ENCODE measurements at places on chromosomes 5 and 9.

GRCh38 chr5:170508036-170508435 lies 4.2 kb downstream of the KCNIP1 start:
- DNase-seq, result no peak

DNA sequence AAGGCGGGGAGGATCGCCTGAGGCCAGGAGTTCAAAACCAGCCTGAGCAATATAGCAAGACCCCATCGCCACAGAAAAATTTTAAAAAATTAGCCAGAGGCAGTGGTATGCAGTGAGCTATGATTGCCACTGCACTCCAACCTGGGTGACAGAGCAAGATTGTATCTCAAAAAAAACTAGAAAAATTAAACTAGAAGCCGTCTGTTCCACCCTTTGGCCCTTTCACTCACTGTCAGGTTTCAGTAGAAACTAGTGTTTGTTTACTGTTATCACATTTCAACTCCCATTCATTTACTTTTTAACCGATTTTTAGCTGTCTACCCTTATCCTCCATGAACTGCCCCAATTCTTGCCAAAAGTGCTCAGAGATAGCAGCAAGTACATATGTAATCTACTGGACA lies 8.3 kb downstream of the UGCG start:
- no peak for DNase-seq

- DNase-seq, result no peak
These were observed 147.5 kb downstream of the LURAP1L start for GRCh38 chr9:12922224-12922866.

- no peak for DNase-seq
These were observed 9.7 kb upstream of the MYOZ3 start for GRCh38 chr5:150651382-150651781.

DNA sequence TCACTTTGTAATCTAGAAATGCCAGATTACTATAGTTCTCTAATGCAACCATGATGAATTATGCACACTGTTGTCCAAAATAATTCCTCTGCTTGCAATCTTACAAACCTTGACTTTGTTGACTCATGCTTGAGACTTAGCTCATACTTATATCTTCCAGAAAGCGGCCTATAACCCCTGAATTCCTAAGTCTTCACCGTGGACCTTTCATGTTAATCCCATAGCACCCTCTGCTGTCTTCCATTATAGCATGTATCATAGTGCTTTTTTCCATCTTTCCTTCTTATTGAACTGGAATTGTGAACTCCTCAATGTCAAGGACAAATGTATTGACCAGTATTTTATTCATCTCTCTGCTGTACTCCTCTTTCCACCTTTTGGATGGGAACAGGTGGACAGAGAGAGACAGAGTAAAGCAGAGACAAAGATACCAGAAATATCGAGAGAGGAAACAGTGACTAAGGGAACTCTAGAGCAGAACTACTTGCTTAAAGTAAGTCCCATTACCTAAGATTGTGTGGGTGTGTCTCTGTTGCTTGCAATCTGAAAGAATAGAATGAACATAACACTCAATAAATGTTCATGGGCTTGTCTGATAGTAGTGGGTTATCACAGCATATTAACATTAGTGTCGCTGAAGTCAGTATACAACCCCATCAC lies 110.0 kb downstream of the LURAP1L start:
- no peak for DNase-seq

- no peak for DNase-seq
These were observed 34.8 kb downstream of the NADK2 start for GRCh38 chr5:36206913-36207312.

GRCh38 chr5:135051399-135051798 lies 17.4 kb upstream of the PITX1 start:
- DNase-seq, result no peak

- DNase-seq, result no peak
These were observed 320 bp downstream of the PCDHB1 start for GRCh38 chr5:141051521-141051866.

DNA sequence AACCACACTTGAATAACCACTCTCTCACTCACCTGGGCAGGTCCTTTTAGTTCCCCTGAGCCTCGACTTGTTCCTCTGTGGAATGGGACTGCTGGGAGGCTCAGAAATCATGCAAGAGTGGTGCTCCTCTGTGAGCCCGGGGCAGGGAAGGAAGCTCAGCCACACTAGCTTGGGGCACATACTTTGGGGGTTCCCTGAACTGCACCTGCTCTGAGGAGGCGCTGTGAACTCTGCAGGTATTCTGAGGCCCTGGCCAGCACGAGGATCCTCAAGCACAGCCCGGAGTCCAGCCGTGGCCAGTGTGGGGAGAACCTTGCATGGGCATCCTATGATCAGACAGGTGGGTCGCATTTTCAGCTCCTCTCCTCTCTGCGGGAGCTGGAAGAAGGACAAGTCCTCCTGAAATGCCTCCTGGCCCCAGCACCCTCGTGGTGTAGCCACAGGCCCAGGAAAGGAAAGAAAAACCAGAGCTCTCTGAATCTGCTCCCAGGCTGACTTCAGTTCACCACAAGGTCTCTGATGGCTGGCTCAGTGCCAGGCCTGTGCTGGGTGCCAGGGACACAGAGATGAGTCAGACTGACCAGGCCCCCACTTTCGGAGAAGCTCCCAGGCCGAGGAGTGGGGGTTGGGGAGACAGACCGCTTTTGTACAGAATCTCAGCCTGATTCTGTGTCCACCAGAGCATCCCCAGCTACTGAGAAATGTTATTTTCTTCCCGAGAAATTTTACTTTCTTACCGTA lies 11.9 kb downstream of the GLIPR2 start:
- peak; percentile 65 for DNase-seq

DNA sequence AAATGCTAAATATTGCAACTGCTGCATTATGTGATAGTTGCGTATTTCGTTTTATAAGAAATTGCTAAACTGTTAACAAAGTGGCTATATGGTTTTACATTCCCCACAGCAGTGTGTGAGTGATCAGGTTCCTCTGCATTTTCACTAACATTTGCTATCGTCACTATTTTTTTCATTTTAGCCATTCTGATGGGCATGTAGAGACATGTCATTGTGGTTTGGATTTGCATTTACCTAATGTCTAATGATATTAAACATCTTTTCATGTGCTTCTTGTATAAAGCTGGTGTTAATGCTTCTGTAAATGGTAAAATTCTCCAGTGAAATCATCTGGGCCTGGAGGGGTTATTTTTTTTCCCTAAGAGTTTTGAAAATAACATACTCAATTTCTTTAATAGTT lies 61.6 kb downstream of the ERCC6L2 start:
- DNase-seq, result no peak

DNA sequence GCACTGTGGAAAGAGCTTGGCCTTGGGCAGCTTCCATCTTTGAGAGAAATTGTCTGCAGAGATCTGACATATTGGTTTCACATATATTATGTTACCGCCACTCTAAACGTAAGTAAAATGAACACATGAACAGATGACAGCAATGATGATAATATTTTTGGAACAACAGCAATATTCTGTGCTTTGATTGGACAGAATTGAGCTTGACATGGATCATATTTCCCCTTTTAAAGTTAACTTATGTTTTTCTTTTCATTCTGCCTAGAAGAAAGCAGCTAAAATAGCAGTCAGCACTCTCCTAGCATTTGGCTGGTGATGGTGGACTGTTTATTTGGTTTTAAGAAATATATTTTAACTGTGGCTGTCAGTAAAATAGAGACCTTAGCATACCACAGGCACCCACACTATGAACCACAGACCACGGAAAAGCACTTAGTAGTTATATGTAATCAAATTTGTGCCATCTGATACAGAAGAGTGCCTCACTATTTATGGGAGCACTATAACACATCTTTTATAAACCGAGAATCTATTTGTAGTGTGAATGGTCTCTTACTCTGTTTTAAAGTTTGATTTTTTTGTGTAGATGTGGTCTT lies 1.8 kb upstream of the CFAP95 start:
- no peak for DNase-seq

GRCh38 chr5:73256862-73257261 lies 83.9 kb downstream of the TMEM174 start:
- no peak for DNase-seq

DNA sequence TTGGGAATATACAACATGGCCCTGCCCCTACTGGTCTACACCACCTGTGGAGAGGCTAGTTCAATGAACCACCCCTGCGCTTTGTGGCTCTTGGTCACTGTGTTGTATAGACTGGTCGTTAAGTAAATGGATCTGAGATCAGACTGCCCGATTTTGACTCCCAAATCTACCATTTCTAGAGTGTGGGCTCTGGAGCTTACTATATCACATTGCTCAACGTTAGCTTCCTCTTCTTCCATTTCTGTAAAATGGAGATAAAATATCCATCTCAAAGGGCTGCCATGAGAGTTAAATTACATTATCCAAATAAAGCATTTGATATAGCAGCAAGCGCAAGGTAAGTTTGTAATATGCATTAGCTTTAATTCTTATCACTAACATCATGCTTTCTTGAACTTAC lies 52.7 kb upstream of the IFNK start:
- no peak for DNase-seq

DNA sequence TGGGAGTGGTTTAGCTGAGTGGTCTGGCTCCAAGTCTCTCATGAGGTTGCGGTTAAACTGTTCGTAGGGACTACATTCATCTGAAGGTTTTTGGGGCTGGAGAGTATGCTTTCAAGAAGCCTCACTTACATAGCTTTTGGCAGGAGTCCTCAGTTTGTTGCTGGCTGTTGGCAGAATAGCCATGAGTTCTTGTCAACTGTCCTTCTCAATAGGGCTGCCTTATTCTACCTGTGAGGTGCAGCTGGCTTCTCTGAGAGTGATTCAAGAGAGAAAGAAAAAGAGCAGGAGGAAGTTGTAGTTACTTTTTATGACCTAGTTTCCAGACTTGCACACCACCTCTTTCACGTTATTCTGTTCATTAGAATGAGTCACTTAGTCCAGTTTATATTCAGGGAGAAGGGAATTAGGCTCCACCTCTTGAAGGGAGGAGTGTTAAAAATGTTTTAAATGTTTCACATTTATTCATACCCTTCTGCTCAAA lies 33.2 kb downstream of the YTHDC2 start:
- no peak for DNase-seq

DNA sequence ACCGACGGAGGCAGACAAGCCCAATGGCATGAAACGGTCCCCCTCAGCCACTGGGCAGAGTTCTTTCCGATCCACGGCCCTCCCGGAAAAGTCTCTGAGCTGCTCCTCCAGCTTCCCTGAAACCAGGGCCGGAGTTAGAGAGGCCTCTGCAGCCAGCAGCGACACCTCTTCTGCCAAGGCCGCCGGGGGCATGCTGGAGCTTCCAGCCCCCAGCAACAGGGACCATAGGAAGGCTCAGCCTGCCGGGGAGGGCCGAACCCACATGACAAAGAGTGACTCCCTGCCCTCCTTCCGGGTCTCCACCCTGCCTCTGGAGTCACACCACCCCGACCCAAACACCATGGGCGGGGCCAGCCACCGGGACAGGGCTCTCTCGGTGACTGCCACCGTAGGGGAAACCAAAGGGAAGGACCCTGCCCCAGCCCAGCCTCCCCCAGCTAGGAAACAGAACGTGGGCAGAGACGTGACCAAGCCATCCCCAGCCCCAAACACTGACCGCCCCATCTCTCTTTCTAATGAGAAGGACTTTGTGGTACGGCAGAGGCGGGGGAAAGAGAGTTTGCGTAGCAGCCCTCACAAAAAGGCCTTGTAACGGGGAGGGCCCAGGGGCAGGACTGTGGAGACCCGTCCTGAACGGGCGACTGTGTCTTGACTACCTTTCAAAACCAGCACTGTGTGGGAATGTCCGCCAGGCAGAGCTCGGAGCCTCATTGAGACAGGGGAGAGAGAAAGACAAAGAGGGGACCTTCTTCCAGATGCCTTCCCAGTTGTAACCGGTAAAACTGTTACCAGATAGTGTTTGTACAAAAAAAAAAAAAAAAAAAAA lies 29.9 kb downstream of the CD180 start:
- peak; percentile 76 for DNase-seq

- no peak for DNase-seq
These were observed 94.4 kb downstream of the ANKH start for GRCh38 chr5:14777187-14777586.

DNA sequence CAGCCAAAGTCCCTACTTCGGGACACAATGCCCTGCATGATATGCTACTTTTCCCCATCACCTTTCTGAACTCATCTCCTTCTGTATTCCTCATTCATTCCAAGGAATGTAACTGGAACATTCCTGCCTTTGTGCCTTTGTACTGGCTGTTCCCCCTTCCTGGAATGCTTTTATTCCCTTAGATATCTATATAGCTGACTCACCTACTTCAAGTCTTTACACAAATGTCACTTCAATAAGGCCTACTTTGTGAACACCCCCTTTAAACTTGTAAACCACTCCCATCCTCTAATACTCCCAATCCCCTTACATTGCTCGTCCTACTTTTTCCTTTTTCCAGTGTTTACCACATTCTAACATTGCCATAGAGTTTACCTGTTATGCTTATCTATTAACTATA lies 2.4 kb downstream of the NOL6 start:
- DNase-seq, result no peak

- DNase-seq, result no peak
These were observed 196.6 kb downstream of the GNA14 start for GRCh38 chr9:77451507-77451906.

DNA sequence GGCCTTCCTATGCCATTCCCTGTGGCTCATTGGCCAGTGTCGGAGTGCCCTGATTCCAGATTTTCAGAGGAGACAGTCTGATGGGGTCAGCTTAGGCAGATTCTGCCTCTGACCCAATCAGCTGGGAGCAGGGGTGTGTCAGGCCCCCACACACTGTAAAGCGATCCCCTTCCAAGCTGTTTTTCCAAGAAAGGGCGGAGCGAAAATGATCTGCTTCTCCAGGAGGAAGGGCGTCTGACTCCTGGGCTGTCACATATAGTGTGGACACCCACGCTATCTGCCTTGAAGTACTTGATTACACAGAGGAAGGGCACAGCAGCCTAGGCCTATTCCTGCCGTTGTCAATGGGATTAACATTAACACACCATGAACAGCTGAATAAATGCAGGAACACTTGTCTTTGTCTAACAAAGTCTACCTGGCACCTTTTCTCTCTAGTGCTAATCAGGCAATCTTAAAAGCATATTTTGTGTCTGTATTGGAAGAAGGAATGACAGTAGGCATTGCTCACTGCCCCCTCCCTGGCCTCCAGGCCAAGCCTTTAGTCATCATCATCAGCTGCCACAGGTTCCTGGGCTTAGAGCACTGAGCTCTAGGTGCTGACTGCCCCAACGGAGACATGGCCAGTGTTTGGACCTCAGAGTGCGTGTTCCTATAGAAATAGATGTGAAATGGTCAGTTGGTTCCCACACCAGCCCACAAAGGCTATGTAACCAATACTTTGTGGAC lies 218.7 kb downstream of the MELK start:
- no peak for DNase-seq

DNA sequence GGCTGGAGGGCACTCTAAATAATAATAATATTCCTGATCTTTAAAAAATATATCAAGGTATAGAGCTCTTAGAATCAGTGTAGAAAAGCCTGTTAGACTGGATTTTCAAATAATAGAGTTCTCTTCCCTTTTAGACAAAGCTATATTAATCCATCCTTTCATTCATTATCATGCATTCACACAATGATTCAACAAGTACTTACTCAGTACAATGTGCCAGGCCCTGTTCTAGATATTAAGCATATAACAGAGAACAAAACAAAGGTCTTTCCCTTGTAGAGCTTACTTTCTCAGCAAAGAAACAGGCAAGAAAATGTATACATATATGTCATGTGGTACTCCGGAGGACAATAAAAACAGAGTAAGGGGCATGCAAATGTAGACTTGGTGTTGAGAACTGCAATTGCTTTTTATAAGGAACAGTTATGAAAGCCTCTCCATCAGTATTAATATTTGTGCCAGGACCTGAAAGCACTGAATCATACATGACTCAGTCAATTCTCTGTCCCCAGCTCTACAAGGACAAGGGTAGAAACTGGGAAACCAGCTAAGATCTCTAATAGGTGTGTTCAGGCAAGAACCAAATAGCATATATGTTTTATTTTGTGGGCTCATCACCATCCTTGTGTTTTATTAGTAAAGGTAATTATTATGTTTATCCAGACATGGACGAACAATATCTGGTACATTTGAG lies 72.2 kb downstream of the PIP5K1B start:
- no peak for DNase-seq
